GM13977 (cell line): ENCODE measurements at places on chromosomes 12 and 14.

GRCh38 chr12:64722835-64723234 lies 36.4 kb downstream of the GNS start:
- no peak for DNase-seq

DNA sequence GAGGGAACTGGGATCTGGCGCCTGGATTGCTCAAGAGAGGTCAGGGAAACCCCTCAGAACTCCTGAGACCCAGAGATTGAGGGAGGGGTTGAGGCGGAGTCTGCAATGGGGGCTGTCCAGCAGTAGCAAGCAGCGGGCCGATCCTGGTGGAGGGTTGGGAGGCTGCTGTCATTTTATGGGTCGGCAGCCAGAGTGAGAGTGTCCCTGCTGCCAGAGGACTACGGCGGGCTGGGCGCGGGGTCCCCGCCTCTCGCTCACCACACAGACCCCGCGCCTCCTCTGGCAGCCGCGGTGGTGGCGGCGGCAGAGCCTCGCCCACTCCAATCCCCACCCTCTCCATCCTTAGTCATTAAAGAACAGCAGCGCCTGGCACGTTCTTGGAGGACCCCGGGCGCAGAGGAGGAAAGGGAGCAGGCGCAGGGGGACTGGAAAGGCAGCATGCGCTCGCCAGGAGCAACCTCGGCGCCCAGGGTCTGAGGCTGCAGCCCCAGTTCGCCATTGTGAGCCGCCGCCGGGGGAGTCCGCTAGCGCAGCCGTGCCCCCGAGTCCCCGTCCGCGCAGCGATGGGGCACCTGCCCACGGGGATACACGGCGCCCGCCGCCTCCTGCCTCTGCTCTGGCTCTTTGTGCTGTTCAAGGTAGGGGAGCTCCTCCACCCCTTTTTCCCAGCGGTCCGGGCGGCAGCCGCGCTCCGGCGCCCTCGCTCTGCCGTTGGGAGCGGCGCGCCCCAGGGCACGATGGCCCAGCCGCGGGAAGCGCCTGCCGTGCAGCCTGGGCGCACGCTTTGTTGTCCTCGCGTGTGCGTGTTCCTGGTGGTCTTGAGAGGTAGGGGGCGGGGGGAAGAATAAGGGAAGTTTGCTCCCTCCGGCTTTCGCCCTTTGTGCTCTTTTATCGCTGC lies at the start of gene PTPRO:
Gene PTPRO, plus strand, starts transcription at position 345 of the 898 bp plus-strand sequence.
- DNase-seq = no peak

DNA sequence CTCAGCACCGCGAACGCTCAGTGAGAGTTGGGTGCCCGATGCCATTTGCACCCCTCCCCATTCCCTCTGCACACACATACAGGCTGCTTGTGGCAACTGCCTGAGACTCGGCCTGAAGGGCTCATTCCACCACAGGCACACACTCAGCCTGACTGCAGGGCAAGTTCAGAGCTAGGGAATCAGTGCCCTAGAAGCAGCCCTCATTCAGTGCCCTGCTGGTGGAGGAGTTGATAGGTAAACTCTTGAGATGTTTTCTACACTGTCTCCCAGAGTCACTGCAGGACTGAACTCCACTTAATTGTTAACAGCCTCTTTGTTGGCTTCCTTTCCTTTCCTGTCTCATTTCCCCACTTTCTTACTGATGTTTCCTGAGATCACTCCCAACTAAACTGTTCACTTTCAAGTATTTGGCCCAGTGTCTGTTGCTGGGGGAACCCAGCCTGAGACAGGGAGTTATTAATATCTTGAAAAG lies 16.9 kb downstream of the PPP1R36 start:
- DNase-seq = no peak

DNA sequence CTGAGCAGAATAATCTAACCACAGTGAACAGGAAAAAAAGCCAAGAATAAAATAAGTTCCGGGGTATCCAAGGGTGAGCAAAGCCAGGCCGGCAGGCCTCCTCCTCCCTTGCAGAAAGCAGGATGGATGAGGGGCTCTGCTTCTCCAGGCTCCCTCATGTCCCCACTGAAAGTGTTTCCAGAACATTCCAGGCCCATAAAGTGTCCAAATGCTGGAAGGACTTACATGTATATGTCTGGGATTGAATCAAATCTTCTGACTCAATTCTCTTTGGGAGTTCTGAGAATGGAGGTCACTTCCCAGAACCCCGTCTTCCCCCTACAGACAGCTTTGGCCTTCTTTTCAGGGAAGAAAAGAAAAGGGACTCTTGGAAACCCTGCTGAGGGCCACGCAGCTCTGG lies 25.0 kb upstream of the BDKRB1 start:
- no peak for DNase-seq

- DNase-seq = no peak
Observed at GRCh38 chr14:20560961-20561360, at the start of gene RNASE9. Gene RNASE9 (minus strand): TSS chr14:20561047.

GRCh38 chr12:11824736-11825135 lies 175.3 kb downstream of the ETV6 start:
- DNase-seq = no peak

DNA sequence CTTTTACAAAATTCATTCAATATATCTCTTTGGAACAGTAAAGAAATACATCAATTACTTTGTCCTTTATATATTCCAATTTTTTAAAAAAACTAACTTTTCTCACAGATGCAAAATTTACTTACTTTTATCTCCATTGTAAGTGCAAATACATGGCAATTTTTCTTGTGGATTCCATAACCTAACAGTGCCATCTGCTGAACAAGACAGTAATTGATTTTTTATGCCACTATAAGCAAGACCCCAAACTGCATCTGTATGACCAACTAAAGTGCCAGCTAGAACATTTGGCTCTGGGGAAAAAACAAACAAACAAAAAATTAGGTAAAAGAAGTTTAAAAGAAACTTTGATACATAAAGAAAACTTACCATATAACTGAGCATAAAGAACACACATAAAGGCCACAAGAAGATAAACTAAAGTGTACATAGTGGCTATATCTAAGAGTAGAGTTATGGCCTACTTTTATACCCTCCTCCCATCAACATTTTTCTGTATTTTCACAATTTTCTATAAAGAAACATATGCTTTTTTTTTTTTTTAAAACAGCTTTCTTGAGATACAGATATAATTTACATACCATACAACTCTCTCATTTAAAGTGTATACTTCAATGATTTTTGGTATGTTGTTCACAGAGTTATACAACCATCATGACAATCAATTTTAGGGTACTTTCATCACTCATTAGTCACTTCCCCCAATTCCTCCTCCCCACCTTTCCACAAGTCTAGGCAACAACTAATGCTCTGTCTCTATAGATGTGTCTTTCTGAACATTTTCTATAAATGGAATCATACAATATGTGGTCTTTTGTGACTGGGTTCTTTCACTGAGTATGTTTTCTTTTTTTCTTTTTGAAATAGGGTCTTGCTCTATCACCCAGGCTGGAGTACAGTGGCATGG lies 32.6 kb downstream of the COCH start:
- DNase-seq = no peak

- DNase-seq = no peak
Observed at GRCh38 chr12:25714198-25714984, 161.3 kb upstream of the LMNTD1 start.

- no peak for DNase-seq
Observed at GRCh38 chr14:71166180-71166837, 259.1 kb downstream of the PCNX1 start.

GRCh38 chr12:30884799-30885198 lies 41.7 kb upstream of the TSPAN11 start:
- no peak for DNase-seq

- peak; percentile 8 for DNase-seq
Observed at GRCh38 chr14:90491221-90491885, 94.5 kb downstream of the CALM1 start.

DNA sequence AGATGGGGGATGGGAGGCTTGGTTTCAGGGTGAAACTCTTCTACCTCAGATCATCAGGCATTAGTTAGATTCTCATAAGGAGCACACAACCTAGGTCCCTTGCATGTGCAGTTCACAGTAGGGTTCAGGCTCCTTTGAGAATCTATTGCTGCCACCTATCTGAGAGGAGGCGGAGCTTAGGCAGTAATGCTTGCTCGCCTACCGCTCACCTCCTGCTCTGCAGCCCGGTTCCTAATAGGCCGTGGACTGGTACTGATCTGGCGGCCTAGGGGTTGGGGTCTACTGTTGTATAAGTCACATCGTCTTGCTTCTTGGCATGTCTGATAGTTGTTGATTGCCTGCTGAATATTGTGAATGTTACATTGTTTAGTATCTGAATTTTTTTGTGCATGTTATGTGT lies 12.2 kb downstream of the SCYL2 start:
- no peak for DNase-seq

DNA sequence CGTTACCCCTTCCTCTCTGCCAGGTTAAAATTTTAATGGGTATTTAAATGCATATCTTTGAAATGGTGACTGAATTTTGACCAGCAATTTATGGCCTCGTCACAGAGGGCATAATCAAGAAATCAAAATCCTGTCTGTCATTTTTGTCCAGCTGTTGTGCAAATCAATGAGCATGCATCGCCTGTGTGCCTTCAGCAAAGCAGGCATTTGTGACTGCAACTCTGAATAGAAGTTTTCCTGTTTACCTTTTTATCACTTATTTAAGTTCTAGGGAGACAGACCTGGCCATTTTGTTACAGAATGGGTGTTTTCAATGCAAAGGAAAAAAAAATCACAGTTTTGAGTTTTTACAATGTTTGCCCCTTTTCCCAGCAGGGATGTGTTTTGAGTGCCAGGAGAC lies 107.4 kb downstream of the PPM1A start:
- DNase-seq = no peak

- no peak for DNase-seq
Observed at GRCh38 chr12:91119089-91119488, 7.8 kb upstream of the LUM start.

DNA sequence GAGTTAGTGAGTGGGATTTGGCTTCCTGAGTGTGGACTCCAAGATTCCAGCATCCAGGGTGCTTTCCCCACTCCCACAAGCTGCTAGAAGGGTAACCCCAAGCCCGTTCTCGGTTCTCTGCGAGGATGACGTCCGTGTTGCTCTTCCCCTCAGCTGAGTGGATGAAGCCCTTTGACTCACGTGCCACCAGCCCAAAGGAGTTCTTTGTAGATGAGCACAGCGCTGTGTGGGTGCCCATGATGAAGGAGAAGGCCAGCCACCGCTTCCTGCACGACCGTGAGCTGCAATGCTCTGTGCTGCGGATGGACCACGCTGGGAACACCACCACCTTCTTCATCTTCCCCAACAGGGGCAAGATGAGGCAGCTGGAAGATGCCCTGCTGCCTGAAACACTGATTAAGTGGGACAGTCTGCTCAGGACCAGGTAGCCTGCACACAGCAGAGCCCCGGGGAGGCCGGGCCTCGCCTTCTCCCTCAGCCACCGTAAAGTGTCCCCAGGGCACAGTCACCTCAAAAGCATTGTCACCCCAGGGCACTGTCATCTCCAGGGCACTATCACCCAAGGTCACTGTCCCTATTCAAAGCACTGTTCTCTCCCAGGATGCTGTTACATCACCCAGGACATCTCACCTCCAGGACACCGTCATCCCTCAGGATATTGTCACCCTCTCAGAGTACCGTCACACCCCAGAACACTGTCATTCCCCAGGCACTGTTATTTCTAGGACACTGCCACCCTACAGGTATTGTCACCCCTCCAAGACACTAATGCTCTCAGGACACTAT lies 31.3 kb downstream of the SERPINA3 start:
- DNase-seq = no peak

GRCh38 chr14:24080888-24081738 lies 9.8 kb downstream of the CPNE6 start:
- DNase-seq = peak; percentile 91

GRCh38 chr14:66119606-66120231 lies 366.5 kb upstream of the CCDC196 start:
- DNase-seq = no peak

GRCh38 chr12:553216-554000 lies 93.7 kb downstream of the B4GALNT3 start:
- DNase-seq = no peak

DNA sequence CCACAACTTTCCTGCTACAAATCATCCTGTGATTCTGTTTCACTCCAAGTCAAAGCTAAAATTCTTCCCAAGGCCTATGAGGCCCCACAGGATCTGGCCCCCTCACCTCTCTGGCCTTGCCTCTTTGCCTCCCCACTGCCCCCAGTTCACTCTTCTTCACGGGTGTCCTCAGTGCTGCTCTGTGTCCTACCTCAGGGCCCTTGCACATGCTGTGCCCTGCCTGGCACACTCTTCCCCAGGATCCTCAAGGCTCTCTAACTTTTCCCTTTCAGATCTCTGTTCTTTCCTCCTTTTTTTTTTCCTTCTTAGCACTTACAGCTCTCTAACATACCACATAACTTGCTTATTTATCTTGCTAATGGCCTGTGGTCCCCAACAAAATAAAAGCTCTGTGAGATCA lies 29.2 kb downstream of the RASAL1 start:
- no peak for DNase-seq

DNA sequence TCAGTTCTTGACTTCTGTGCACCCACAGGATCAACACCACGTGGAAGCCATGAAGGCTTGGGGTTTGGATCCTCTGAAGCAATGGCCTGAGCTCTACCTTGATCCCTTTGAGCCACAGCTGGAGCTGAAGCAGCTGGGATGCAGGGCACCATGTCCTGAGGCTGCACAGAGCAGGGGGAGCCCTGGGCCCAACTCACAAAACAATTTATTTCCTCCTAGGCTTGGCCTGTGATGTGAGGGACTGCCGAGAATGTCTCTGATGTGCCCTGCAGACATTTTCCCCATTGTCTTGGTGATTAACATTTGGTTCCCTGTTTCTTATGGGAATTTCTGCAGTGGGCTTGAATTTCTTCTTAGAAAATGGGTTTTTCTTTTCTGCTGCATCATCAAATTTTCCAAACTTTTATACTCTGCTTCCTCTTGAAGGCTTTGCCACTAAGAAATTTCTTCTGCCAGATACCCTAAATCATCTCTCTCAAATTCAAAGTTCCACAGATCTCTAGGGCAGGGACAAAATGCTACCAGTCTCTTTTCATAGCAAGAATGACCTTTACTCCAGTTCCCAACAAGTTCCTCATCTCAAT lies 288.2 kb downstream of the CCDC59 start:
- no peak for DNase-seq

GRCh38 chr12:98745578-98746391 lies 100.7 kb downstream of the APAF1 start:
- DNase-seq = peak; percentile 30

GRCh38 chr12:18261273-18261672 lies at the start of gene PIK3C2G:
Gene PIK3C2G (plus strand): TSS chr12:18261518. CDS start chr12:18282082, 20,564 bp downstream.
- no peak for DNase-seq

DNA sequence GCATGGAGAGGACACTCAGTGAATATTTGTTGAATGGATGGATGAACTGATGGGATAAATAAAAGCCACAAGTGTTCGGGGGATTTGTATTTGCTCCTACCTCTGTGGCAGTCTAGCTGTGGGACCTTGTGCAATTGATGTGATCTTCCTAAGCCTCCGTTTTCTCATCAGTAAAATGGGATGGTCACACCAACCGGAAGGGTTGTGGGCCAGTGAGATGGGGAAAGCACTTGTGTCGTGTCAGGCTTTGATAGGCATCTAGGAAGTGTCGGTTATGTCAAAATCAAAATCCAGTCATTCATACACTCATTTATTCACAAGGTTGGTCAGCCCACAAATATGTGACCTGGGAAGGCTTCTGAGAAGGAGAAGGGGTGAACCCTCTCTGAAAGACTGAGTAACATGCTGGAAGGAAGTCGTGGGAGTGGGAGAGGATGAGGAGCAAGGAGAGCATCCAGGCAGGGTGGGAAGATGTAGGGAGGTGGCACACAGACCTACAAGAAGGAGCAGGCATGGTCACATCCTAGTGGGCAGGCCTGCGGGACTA lies 7.8 kb upstream of the SERPINA9 start:
- DNase-seq = no peak

- no peak for DNase-seq
Observed at GRCh38 chr14:88914956-88915355, 90.5 kb downstream of the TTC8 start.

GRCh38 chr12:12533238-12533829 lies 29.3 kb downstream of the DUSP16 start:
- DNase-seq = no peak

- peak; percentile 31 for DNase-seq
Observed at GRCh38 chr12:93137656-93138612, 208.8 kb upstream of the EEA1 start.
